IMR-90 (cell line): ENCODE measurements at places on chromosomes 3 and 15.

GRCh38 chr3:9340472-9340902, 22.4 kb upstream of the THUMPD3 start:
- peak; percentile 93 for DNase-seq

DNA sequence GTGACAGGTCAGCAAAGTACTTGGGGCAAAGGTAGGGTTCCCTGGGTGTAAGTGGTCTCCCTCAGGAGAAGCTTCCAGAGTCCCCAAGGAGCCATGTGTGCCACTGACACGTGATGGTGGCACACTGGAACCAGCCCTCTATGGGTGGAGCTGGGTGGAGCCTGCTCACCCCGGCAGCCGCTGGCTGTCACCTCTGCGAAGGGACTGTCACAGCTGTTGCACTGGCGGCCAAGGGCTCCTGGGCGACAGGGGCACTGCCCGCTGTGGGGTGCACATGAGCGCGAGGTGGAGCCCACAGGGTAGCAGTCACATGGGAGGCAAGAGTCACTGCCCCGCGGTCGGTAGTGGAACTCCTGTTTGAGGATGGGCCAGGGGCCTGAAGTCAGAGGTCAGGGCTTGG, 12.0 kb downstream of the CELSR3 start:
- DNase-seq, result no peak

- DNase-seq, result no peak
Observed at GRCh38 chr3:1348547-1348946, 255.7 kb downstream of the CNTN6 start.

- peak; percentile 13 for DNase-seq
Observed at GRCh38 chr3:46422617-46423016, 15.6 kb downstream of the CCRL2 start.

DNA sequence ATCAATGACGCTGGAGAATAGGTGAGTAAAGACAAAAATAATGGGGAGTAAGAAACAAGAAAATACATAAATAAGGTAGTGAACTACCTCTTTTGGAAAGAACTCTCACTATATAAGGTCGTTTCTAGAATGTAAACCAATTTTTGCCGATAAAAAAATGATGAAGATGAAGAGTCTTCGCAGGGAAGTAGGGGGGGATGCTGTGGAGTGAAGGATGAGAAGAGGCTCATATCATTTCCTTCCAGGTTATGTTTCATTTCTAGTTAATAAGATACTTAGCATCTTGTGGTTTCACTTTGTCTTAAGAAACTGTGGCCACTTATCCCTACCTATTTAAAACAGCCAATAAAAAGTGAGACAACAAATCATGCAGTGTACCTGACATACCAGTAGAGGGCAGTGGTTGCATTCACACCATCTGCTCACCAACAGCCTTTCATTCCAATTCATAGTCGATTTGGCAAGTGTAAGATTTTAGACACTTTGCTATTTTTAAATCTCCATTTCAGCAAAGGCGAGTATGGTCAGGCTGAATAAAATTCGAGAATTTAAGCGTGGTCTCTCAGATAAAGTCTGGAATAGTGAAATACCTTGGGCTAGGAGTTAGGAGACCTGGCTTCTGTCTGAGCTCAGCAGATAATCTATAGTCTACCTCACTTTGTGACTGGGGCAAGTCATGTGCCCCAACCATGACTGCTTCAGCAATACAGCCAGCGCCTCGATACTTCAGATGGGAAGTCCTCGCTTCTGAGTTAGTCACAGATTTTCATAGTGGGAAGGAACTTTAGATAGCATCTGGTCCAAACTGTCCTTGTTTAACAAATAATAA, 28.9 kb upstream of the ICE2 start:
- DNase-seq, result peak; percentile 77

DNA sequence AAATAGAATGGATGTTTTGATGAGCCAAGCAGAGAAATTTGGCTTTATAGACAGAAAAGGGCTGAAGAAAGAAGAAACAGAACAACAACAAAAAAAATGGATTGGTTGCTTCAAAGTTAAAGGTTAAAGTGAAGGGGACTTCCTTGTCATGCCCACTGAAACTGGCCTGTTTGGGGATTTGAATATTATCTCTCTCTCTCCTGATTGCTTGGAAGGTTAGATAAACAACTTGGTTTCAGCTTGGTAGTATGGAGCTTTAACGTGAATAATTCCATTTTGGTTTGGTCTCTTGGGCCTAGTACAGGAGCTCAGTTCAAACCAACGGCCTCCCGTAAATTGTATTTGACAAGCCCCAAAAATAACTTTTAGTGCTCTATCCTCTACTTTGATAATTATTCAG, 70.8 kb upstream of the MBNL1 start:
- DNase-seq, result no peak

DNA sequence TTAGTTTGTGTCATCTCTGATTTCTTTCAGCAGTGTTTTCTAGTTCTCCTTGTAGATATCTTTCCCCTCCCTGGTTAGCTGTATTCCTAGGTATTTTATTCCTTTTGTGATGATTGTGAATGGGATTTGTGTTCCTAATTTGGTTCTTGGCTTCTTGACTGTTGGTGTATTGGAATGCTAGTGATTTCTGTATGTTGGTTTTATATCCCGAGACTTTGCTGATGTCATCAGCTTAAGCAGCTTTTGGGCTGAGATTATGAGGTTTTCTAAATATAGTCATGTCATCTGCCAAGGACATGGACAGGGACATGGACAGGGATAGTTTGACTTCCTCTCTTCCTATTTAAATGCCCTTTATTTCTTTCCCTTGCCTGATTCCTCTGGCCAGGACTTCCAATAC, 35.8 kb downstream of the MYO9A start:
- no peak for DNase-seq

DNA sequence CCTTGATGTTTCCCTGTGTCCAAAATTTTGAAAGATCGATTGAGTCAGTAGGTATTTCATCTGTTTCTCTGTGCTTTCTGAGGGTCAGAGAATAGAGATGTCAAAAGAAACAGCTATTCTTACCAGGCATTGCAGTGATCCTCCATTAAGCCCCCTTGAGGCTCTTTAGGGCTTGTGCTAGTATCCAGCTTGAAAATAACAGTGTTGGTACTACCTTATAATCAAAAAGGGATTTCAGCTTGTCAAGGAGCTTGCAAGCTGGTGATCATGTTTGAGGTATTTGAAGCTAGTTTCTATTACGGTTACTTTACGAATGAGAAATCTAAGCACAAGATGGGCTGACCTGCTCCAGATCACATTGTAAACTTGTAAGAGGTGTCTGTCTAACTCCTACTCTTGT, 103.4 kb downstream of the EDEM1 start:
- DNase-seq, result no peak

DNA sequence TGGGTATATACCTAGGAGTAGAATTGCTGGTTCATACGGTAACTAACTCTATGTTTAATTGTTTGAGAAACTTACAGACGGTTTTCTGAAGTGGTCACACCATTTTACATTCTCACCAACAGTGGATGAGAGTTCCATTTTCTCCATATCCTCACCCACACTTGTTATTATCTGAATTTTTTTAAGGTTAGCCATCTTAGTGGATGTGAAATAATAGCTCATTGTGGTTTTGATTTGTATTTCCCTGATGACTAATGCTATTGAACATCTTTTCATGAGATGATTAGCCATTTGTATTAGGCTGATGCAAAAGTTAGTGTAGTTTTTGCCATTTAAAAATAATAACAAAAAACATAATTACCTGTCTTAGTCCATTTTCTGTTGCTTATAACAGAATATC, 18.6 kb downstream of the CSTA start:
- peak; percentile 19 for DNase-seq
